DMS53 (cell line): ENCODE measurements at places on chromosomes 4 and X.

GRCh38 chr4:71456841-71457240, 118.0 kb downstream of the SLC4A4 start:
- DNase-seq = peak; percentile 85

- DNase-seq = no peak
These were observed 37.3 kb upstream of the HPSE start for GRCh38 chr4:83371936-83372335.

DNA sequence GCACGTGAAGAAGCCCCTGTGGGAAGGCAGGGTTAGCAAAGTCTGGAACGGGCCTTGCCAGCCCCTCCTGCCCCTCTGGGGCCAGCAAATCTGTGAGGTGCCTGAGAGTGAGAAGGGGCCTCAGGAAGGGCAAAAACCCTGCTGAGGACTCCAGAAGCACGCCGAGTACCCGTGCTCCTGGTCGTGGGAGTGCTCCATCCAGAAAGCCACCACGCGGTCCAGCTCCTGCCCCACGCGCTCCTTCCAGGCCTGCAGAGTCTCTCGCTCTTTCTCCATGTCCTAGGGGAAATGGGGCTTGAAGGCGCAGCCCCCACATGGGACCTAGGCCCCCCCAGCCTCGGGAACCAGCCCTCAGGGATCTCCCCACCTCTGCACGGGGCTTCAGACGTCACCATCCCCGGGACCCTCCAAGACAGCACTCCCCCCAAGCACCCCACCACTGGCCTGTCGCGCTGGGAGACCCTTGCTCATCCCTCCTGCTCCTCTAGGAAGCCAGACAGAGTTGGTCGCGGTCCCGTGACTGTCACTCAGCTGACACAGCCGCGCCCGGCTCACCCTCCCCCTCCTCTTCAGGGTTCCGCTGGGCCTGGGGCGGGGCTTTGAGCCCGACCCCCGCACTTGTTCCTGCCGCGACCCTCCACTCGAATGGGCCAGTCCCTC, at the start of gene RENBP:
Gene RENBP, minus strand, starts transcription at position 504 of the 660 bp plus-strand sequence. Its CDS starts 33 bp downstream, at position 471.
- peak; percentile 33 for DNase-seq

- DNase-seq = no peak
These were observed 14.9 kb downstream of the ADAM29 start for GRCh38 chr4:174933083-174933482.

DNA sequence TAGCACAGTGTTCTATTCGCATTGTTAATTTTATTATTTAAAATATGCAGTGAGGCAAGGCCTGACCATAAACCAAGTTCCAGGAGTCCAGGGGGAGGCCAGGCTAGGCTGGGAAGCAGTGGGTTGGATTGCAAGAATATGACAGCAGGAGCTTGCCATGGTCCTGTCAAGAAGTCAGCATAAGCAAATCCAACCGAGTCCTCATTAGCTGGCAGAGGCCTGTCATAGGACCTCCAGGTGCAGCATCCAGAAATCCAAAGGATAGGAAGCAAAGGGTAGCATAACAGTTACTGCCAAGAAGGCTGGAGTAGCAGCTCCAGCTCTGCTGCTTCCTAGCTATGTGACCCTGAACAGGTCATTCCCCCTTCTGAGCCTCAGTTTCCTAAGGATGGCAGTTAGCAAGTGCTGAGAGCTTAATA, 13.4 kb downstream of the PJA1 start:
- DNase-seq = no peak

GRCh38 chr4:149752729-149753128, 62.9 kb downstream of the IQCM start:
- DNase-seq = no peak

DNA sequence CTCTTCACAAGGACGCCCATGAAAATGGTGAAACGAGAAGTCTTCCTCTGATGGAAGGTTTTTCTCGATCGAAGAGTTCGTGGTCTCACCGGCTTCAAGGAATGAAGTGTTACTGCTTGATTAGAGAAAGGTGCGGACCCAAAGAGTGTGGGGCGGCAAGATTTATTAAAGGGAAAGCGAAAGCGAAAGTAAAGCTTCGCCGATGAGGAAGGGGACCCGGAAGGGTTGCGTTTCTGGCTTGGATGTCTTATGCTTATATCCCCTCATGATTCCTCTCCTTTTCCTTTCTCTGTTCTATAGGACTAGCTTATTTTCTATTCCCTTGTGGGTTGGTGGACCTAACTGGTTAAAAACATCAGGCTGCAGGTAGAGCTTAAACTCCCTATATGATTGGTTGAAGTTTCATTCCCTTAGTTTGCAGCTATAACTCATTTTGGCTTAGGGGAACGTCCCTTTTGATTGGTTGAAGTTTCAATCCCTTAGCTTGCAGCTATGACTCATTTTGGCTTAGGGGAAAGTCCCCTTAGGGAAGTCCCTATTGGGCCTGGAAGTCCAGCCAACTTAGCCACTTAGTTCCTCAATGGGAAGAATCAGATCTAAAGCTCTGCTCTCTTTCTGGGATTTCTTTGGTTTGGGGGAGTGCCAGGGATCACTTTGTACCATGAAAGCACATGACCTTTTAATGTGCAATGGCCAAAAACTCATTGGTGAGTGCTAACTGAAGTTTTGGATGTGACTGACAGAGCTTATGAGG, 1025.0 kb upstream of the PCDH10 start:
- peak; percentile 51 for DNase-seq

DNA sequence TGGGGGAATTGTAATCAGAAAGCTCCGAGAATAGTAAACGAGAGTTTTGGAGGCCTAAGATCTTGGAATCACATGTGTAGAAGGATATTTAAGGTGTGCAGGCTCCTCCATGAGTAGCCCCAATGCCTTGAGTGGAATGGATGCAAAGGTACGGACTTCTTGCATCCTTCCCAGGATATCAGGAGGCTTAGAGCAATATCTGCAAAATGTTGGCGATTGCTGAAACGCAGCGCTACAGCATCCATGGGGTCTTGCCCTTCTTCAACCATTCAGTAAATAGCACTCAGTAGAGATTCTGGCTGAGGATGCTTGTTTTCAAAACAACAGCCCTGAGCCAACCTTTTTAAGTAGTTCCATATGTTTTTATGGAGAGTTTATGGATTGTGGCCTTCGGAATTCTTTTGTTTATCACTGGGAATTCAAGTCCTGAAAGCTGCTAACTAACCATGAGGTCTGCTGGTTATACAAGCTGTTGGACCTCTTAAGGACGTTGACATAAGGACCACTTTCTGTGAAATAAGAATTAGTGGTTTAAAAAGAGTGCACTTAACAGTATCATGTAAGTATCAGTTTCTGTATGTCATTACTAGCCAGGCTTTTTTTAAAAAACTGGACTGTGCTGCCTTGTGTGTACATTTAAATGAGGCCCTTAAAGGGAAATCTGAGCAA, 228.8 kb upstream of the PGRMC2 start:
- peak; percentile 46 for DNase-seq
